ENCODE measurements at places on chromosomes 3 and 15.

DNA sequence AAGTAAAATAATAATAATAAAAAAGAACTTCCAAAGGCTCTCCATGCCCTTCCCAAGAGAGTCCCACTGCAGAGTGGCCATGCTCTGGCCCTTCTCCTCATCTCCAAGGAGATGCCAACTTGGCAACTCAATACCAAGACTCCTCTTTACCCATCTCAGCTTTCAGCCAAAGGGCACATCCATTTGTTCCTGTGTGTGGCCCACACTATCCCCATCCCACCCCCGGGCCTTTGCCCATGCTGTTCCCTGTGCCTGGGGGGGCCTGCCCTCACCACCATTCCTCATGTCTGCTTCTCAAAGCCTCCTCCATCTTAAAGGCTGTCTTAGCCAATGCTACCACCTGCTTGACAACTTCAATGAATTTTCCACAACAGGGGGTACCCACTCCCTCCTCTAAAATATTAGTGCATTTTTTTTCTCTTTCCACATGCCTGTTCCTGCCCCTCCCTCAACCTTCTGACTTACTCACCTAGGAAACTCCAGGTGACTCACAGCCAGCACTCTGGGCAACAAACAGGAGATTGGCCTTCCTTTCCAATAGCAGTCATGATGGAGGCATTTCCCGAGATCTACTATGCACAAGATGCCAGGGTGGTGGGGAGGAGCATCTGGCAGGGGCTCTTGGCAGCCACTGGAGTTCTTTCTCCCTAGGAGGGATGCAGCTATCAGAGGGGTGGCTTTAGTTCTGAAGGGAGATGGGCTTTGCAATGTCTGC, 109.4 kb upstream of the SMAD3 start:
- DNase-seq, result peak; percentile 54

DNA sequence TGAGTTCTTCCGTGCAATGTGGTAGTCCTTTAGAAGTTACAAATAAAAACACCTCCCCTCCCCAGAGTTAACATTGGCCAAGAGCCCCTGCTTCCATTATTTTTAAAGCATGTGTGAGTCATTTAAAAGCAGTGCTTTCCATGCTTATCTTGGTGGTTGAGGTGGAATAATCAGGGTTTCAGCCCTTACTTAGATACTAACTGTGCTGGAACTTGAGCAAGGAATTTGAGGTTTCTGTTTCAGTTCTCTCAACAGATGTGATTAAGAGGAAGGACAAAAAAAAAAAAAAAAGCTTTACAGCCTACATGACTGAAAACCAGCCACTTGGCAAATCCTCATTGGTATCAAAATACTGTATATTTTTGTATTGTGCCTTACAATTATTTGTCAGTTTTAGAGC, 64.5 kb downstream of the CGNL1 start:
- DNase-seq, result peak; percentile 60

GRCh38 chr3:12959838-12960378, 113.3 kb downstream of the IQSEC1 start:
- no peak for DNase-seq

DNA sequence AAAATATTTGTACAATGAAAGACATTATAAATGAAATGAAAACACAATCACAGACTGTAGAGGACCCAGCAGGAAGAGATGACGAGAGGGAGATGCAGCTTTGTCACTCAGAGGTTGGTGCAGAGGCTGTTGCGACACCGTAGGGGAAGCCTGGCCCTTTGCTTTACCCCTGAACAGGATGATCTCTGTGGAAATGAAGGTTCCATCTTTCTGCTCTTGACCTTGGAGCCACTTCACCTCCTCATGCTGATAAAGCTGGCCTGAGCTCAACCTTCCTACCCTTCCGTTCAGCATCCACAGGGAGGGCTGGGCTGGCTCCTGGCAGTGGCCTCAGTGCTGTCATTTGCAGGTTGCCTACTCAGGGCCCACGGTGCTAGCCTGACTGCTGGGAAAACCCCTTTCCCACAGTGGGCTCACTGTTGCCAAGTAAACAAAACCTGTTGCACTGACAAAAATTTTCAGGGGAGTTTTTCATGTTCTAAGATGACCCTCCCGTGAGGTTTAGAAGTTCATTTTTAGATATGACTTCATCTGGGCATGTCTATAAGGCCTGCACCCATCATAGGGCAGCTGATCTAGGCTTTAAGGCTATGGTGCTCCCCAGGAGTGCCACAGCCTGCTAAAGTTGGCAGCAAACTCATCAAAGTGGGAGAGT, 3.0 kb upstream of the CD80 start:
- DNase-seq, result no peak

GRCh38 chr3:57856675-57857074, 100.6 kb downstream of the SLMAP start:
- peak; percentile 13 for DNase-seq
